ENCODE measurements at places on chromosomes 3 and 15. TPM values are rescaled to one million over a fixed set of nuclear protein-coding genes. Genes with fewer than 3 reads are reported as not detected.

CPN2 gene
- polyA plus RNA-seq, result not detected

PATL2 gene
- polyA plus RNA-seq, result 1.8 TPM

PLAAT1 gene
- polyA plus RNA-seq, result not detected

PPARG gene
- 0.56 TPM for polyA plus RNA-seq

GOLGA6L10 gene
- polyA plus RNA-seq, result not detected

All from CD14-positive monocyte (primary cell).